Stimulated activated memory B cell treated with anti-CD40 and anti-IgM and Interleukin-4, amounts not matched to agents 10 μg/mL and 1 μg/mL and 100 μg/mL, for 72 hours (primary cell): ENCODE measurements at places on chromosomes 11 and 22.
A peak's percentile ranks its signal among the peaks of the same experiment; 100 is the strongest.

GRCh38 chr11:78767027-78767932, 192.6 kb upstream of the NARS2 start:
- H3K36me3 ChIP-seq = no peaks in the 10 kb centered on the region
- no peak overlapping the region for H3K4me3 ChIP-seq
- H3K27ac ChIP-seq = no peak overlapping the region

- H3K4me3 ChIP-seq = no peak overlapping the region
- H3K36me3 ChIP-seq = no peaks in the 10 kb centered on the region
- H3K27me3 ChIP-seq = no peaks in the 10 kb centered on the region
- no peak for ATAC-seq
- peaks cover 27% of the 10 kb centered on the region for H3K4me1 ChIP-seq
- H3K27ac ChIP-seq = no peak overlapping the region
These were observed 4.7 kb downstream of the HARBI1 start for GRCh38 chr11:46612326-46612725.

GRCh38 chr11:18312012-18312411, 9.9 kb downstream of the HPS5 start:
- no peak for ATAC-seq
- no peaks in the 10 kb centered on the region for H3K27me3 ChIP-seq
- peaks cover 26% of the 10 kb centered on the region for H3K4me1 ChIP-seq
- H3K27ac ChIP-seq = peak overlapping the region; percentile 36

- no peak overlapping the region for H3K4me3 ChIP-seq
- no peaks in the 10 kb centered on the region for H3K36me3 ChIP-seq
- H3K27me3 ChIP-seq = no peaks in the 10 kb centered on the region
- no peaks in the 10 kb centered on the region for H3K4me1 ChIP-seq
- no peak for ATAC-seq
- H3K27ac ChIP-seq = no peak overlapping the region
These were observed 25.6 kb downstream of the HEPHL1 start for GRCh38 chr11:94046796-94047195.

- peaks cover 34% of the 10 kb centered on the region for H3K27me3 ChIP-seq
- H3K27ac ChIP-seq = no peak overlapping the region
- peaks cover 21% of the 10 kb centered on the region for H3K4me1 ChIP-seq
- no peak overlapping the region for H3K4me3 ChIP-seq
- no peaks in the 10 kb centered on the region for H3K36me3 ChIP-seq
These were observed 14.4 kb upstream of the FXYD2 start for GRCh38 chr11:117838901-117839300.

- H3K36me3 ChIP-seq = no peaks in the 10 kb centered on the region
- peak; percentile 97 for ATAC-seq
- peak overlapping the region; percentile 77 for H3K27ac ChIP-seq
- peak overlapping the region; percentile 48 for H3K4me3 ChIP-seq
- peaks cover 18% of the 10 kb centered on the region for H3K4me1 ChIP-seq
- H3K27me3 ChIP-seq = no peaks in the 10 kb centered on the region
These were observed 67.7 kb downstream of the BCL2L13 start for GRCh38 chr22:17705951-17706900.

- H3K27me3 ChIP-seq = peaks cover 8% of the 10 kb centered on the region
- peak; percentile 59 for ATAC-seq
- H3K36me3 ChIP-seq = no peaks in the 10 kb centered on the region
- no peak overlapping the region for H3K27ac ChIP-seq
These were observed 196.9 kb downstream of the CSNK2A3 start for GRCh38 chr11:11155962-11156815.

DNA sequence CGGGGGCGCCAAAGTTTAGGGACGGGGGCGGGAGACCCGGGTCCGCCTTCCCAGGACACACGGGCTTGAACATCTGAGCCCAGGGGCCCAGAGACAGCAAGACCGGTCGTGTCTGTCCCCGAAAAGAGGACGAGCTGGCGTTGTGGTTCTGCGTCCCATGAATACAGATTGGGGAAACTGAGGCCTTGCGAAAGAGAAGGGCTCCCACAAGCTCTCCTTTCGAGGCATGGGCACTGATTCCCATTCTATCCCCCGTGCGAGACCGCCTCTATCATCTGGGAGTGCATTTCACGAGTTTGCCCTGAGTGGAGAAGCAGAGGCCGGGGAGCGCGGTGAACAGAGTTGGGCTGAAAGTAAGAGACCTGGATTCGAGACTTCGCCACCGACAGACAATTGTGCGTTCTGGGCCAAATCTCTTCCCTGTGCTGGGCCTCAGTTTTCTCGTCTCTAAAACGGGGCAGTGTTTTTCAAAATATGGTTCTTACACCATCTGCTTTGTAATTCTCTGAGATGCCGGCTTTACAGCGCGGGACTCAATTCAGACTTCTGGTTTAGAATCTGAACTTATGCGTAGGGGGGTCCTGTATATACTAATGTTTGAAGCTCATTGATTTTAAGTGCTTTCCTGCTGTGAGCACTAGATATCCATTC, 471 bp downstream of the RNF185 start:
- peak; percentile 55 for ATAC-seq
- no peaks in the 10 kb centered on the region for H3K27me3 ChIP-seq

- H3K4me3 ChIP-seq = no peak overlapping the region
- H3K27ac ChIP-seq = no peak overlapping the region
- ATAC-seq = no peak
- H3K27me3 ChIP-seq = peaks cover 18% of the 10 kb centered on the region
These were observed 7.9 kb upstream of the SCGB1A1 start for GRCh38 chr11:62410972-62411371.

DNA sequence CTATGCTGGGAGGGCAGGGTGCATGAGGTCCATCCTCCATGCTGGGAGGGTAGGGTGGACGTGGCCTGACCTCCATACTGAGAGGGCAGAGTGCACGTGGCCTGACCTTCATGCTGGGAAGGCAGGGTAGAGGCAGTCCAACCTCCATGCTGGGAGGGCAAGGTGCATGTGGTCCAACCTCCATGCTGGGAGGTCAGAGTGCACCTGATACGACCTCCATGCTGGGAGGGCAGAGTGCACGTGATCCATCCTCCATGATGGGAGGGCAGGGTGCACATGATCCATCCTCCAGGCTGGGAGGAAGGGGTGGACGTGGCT, 622.2 kb downstream of the BRD1 start:
- H3K4me1 ChIP-seq = no peaks in the 10 kb centered on the region
- H3K27ac ChIP-seq = no peak overlapping the region
- H3K36me3 ChIP-seq = no peaks in the 10 kb centered on the region
- peaks cover 9% of the 10 kb centered on the region for H3K27me3 ChIP-seq

DNA sequence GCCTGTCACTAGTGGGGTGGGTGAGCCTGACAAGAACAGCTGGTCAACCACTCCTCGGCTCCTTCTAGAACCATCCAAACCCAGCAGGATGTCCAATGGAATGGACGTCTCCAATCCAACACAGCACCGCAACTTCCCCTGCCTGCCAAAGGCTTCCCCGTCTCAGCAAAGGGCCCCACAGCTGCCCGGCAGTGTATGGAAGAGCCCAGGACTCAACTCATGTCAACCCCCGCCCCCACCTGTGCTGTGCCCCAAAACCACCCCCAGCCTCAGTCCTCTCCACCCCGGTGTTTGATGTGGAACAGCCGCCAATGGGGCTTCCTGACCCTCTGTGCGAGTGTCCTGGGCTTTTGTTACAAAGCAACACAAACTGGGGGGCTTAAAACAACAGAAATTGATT, 223.8 kb downstream of the CTTN start:
- H3K4me1 ChIP-seq = no peaks in the 10 kb centered on the region
- no peak overlapping the region for H3K27ac ChIP-seq
- H3K4me3 ChIP-seq = no peak overlapping the region
- no peak for ATAC-seq
- H3K27me3 ChIP-seq = no peaks in the 10 kb centered on the region

- H3K4me1 ChIP-seq = no peaks in the 10 kb centered on the region
- no peak for ATAC-seq
- no peaks in the 10 kb centered on the region for H3K27me3 ChIP-seq
- peaks cover 15% of the 10 kb centered on the region for H3K36me3 ChIP-seq
- no peak overlapping the region for H3K4me3 ChIP-seq
These were observed 26.6 kb downstream of the TRIM5 start for GRCh38 chr11:5658318-5658717.

DNA sequence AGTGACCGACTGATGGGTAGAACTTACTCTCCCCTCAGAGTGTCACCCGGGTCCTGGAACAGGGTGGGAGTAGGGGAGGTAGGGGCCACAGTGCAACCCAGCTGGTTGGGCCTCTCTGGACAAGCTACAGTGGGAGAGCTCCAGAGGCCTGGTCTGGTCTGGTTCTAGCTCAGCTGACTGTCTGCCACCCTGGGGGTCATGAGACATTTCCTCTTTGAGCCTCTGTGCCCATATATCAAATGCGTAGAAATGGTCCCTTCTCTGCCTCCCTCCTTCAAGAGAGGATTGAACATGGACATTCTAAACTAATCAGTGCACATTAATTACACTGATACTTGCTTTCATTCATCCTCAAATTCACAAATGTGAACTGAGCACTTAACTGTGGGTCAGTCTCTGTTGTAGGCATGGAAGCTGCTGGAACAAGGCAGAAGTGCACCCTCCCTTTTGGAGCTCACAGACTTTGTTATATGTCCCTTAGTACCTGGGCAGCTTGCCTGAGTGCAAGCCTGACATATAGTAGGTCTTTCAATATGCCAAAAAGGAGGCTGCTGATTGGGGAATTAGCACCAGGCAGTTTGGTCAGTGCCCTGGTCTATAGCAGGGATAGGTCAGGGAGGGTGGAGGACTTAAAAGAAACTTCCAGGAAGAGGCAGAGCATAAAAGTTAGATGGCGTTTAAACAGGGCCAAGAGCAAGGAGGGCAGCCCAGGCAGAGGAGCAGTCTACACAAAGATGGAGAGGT, 25.7 kb downstream of the ARHGEF17 start:
- ATAC-seq = no peak
- peaks cover 10% of the 10 kb centered on the region for H3K27me3 ChIP-seq
- peaks cover 9% of the 10 kb centered on the region for H3K36me3 ChIP-seq
- H3K4me3 ChIP-seq = no peak overlapping the region
- H3K4me1 ChIP-seq = peaks cover 40% of the 10 kb centered on the region
- H3K27ac ChIP-seq = peak overlapping the region; percentile 7

- peak; percentile 99 for ATAC-seq
- peaks cover 6% of the 10 kb centered on the region for H3K36me3 ChIP-seq
- peaks cover 47% of the 10 kb centered on the region for H3K4me1 ChIP-seq
- H3K4me3 ChIP-seq = peak within 1 kb of the TSS; percentile 99
These were observed at the start of gene BTBD10 for GRCh38 chr11:13462901-13463778. BTBD10 (minus strand) TSS chr11:13463222; CDS start chr11:13445124, 18,098 bp downstream.

DNA sequence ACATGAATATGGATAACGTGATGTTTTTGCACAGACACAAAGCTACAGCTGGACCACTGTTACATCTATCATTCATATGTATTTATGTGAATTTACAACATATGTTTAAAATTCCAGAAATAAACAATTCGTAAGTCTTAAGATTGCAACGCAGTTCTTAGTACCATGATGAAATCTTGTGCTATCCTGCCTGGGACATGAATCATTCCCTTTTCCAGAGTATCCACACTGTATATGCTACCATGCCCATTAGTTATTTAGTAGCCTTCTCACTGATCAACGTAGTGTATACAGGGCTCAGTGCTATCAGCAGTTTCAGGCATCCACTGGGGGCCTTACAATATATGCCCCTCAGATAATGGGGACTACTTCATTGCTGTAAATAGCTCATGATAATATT, 4.3 kb downstream of the ATL3 start:
- H3K27me3 ChIP-seq = no peaks in the 10 kb centered on the region
- ATAC-seq = no peak
- H3K36me3 ChIP-seq = no peaks in the 10 kb centered on the region
- H3K4me3 ChIP-seq = no peak overlapping the region
- H3K4me1 ChIP-seq = peaks cover 33% of the 10 kb centered on the region
- no peak overlapping the region for H3K27ac ChIP-seq

GRCh38 chr22:38941488-38941987, 15.9 kb upstream of the APOBEC3A start:
- peaks cover 65% of the 10 kb centered on the region for H3K27me3 ChIP-seq
- H3K36me3 ChIP-seq = no peaks in the 10 kb centered on the region
- peak overlapping the region; percentile 71 for H3K4me3 ChIP-seq
- peak; percentile 92 for ATAC-seq
- H3K4me1 ChIP-seq = peaks cover 47% of the 10 kb centered on the region
- H3K27ac ChIP-seq = peak overlapping the region; percentile 69

GRCh38 chr11:113674397-113674685, 31.8 kb downstream of the TMPRSS5 start:
- no peak overlapping the region for H3K27ac ChIP-seq
- ATAC-seq = no peak
- H3K36me3 ChIP-seq = no peaks in the 10 kb centered on the region
- peaks cover 6% of the 10 kb centered on the region for H3K27me3 ChIP-seq
- no peak overlapping the region for H3K4me3 ChIP-seq
- no peaks in the 10 kb centered on the region for H3K4me1 ChIP-seq

DNA sequence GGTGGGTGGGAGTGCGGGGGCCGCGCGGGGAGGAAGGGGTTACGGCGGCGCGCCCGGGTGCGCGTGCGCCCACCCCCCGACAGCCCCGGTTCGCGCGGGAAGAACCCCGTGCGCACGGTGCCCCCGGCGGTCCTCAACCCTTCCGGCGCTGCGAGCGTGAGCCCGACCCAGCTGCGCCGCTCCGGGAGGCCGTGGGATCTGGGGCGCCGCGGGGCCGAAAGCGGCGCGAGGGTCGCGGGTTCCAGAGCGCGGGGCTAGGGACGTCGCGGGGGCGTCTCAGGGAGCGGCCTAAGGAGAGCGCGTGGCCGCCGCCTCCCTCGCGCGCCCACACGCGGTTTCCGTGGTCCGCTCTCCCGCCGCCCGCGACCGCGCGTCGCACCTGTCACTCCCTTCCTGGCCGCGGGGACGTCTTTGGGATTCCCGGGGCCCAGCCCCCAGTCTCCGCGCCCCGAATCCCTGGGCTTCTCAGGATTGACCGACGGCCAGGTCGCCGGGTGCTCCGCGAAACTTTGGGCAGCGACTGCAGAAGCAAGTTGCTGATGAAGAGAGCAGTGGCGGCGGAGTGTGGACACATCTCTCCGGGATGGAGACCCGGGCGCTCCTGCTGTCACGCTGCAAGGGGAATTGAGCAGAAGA, 582 bp downstream of the SREBF2 start:
- ATAC-seq = peak; percentile 50
- no peaks in the 10 kb centered on the region for H3K27me3 ChIP-seq
- peaks cover 54% of the 10 kb centered on the region for H3K4me1 ChIP-seq
- H3K36me3 ChIP-seq = peaks cover 34% of the 10 kb centered on the region

DNA sequence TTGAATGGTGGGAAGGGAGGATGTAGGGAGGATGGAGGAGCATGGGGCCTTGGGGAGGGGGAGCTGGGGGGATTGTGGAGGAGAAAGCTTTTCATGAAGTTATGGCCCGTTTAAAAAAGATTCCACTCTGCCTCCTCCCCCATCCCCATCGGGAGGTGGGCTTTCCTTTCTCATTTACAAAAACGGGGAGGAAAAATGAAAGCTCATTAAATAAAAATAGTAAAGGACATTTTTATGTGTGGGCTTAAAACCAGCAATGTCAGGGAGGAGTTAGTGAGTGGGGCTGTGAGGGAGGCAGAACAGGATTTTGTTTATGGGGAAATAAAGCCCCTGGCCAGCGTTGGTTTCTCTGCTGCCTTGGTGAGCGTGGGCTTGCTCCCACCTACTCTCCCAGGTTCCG, 83.2 kb downstream of the ZBTB16 start:
- no peaks in the 10 kb centered on the region for H3K36me3 ChIP-seq
- peaks cover 25% of the 10 kb centered on the region for H3K4me1 ChIP-seq
- peaks cover 42% of the 10 kb centered on the region for H3K27me3 ChIP-seq
- no peak overlapping the region for H3K4me3 ChIP-seq
- no peak overlapping the region for H3K27ac ChIP-seq
- ATAC-seq = no peak
